ENCODE measurements at places on chromosomes 1 and 21. TPM values are rescaled to one million over a fixed set of nuclear protein-coding genes. Genes with fewer than 3 reads are reported as not detected.

AUNIP gene
- 5.6 TPM for polyA plus RNA-seq

WNT9A gene
- polyA plus RNA-seq: 1.2 TPM

- DNase-seq: peak; percentile 65
These were observed 16.6 kb downstream of the HIVEP3 start for GRCh38 chr1:41902159-41902577.

GRCh38 chr1:19860418-19860817, 21.8 kb upstream of the OTUD3 start:
- DNase-seq: no peak

All from A549 (cell line).